Activated CD4-positive, alpha-beta T cell treated with anti-CD3 and anti-CD28 coated beads, Interleukin-2, amount 50 U/mL, for 16 hours (primary cell): ENCODE measurements at places on chromosomes 12 and 14.

DNA sequence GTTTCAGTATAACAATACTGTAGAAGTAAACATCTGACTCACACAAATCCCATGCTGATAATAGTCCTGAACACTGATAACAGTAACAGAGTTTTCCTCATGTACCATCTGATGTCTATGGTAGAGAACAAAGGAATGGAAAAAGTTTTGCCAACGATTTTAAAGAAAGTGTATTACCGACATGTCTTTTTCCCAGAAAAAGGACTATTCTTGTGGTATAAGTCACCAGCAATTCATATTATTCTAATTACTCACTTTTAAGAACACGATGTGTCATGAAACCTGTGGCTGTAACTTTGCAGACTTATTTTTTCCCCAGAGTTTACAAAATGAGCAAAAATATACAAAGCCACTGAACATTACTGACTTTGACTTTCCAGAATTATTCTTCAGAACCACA is 40.1 kb upstream of the DCN start:
- no peak for DNase-seq

DNA sequence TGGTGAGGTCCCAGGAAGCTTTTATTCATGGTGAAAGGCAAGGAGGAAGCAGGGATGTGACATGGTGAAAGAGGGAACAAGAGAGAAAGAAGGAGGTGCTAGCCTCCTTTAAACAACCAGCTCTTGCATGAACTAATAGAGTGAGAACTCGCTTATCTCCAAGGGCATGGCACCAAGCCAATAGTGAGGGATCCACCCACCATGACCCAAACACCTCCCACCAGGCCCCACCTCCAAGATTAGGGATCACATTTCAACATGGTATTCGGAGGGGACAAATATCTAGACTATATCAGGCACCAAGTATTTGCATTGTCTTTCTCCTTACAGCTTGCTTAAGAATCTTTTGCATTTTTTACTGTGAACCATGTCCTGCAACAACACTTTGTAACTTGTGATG is 91.9 kb upstream of the DHRS4 start:
- no peak for DNase-seq

GRCh38 chr14:100104523-100105300 is 39.5 kb downstream of the EVL start:
- DNase-seq: peak; percentile 47

GRCh38 chr14:64968651-64969050 is 3.5 kb downstream of the RAB15 start:
- DNase-seq: no peak

DNA sequence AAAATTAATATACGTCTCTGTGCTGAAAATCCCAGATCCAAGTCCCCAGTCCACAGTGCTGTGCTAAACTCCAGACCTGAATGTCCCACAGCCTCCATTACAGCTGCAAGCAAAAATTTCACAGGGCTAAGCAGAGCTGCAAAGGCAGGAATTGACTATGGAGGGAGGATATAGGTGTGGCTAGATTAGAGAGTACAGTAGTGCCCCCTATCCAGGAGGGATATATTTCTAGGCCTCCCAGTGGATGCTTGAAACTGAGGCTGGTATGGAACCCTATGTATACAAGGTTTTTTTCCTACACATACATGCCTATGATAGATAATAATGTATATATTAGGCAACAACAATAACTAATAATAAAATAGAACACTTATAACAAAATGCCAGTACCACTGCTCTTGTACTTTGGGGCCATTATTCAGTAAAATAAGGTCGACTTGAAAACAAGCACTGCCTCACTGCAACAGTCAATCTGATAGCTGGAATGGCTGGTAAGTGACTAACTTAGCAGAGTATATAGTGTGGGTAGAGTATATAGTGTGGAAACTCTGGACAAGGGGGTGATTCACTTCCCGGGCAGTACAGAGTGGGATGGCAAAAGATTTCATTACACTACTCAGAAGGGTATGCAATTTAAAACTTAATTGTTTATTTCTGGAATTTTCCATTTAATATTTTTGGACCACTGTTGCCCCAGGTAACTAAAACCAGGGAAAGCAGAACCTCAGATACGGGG is 82.7 kb downstream of the C14orf132 start:
- DNase-seq: no peak

- DNase-seq: no peak
Measured at GRCh38 chr12:85016413-85016812, 19.7 kb downstream of the TSPAN19 start.

DNA sequence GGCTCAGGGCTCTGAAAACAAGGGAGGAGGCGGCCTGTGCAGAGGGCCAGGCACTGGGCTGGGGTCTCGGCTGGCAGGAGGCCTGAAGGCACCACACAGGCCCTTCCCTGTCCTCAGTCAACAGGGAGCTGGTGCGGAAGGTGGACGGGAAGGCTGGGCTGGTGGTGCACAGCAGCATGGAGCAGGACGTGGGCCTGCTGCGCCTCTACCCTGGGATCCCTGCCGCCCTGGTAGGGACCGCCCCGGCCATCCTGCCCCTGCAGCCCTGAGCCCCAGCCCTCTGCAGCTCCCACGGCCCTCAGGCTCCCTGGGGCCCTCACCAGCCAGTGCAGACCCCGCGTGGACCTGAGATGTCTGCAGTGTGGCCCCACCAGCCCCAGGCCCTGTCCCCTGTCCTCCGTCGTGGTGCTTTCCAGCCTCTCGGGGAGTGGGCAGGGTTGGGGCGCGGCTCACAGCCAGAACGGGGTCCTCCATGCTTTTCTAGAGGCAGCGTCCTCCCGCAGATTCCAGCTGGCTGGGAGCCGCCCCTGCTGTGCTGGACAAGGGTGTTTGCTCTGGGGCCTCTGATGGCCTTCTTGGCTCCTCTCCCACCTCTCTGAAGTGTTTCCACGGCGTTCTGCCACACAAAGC is 18.1 kb downstream of the ASPG start:
- DNase-seq: no peak

DNA sequence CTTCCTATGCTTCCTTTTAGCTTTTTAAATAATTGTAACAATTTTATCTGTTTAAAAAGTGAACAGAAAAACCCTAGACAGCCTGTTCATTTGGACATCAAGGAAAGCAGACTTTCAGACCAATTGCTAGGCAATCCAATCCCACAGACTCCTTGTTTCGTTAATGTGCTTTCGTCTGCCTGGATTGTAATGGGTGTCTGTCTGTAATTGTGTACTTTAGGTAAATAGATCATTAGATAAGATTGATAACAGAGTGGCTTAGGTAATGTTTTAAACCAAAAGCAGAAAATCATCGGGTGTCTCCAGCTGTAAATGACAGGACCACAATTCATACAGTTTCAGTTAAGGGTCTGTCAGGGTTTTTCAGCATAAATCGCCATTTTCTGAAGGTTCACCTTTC is 19.6 kb downstream of the CCDC60 start:
- DNase-seq: no peak

DNA sequence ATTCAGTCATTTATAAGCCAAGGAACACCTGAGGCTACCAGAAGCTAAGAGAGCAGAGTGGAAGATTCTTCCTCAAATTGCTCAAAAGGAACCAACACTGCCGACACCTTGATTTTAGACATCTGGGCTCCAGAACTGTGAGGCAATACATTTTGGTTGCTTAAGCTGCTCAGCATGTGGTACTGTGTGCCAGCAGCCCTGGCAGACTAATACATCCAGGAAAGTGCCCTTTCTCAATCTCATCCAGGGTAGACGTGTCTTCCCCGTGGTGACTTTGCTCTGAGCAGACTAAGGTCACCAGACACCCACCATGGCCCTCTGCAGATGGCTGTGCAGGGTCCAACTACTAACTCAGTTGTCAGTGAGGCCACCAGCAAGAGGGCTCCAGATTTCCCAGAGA is 122.8 kb downstream of the VRK1 start:
- no peak for DNase-seq

- no peak for DNase-seq
Measured at GRCh38 chr14:34453226-34453625, 8.8 kb downstream of the SPTSSA start.

GRCh38 chr12:126681676-126682075 is 1585.3 kb upstream of the TMEM132C start:
- no peak for DNase-seq

DNA sequence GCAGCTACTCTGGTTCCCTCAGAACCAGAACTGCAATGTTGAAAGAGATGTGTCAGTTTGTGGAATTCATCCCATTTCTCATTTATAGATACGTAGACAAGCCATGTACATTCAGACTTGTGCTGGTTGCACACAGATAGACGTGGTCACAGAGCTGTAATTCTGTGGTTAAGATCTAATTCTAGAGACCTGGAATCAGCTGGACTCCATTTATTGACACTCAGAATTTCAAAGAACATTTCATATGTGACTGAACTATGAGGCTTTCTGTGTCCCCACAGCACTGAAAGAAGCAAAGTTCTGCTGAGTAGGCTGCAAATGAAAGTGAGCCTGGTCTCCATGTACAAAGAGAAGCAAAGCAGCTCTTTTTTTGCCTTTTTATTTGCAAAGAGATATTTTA is 220.2 kb upstream of the NAV3 start:
- DNase-seq: no peak

GRCh38 chr12:124681779-124682391 is 114.5 kb upstream of the NCOR2 start:
- no peak for DNase-seq

DNA sequence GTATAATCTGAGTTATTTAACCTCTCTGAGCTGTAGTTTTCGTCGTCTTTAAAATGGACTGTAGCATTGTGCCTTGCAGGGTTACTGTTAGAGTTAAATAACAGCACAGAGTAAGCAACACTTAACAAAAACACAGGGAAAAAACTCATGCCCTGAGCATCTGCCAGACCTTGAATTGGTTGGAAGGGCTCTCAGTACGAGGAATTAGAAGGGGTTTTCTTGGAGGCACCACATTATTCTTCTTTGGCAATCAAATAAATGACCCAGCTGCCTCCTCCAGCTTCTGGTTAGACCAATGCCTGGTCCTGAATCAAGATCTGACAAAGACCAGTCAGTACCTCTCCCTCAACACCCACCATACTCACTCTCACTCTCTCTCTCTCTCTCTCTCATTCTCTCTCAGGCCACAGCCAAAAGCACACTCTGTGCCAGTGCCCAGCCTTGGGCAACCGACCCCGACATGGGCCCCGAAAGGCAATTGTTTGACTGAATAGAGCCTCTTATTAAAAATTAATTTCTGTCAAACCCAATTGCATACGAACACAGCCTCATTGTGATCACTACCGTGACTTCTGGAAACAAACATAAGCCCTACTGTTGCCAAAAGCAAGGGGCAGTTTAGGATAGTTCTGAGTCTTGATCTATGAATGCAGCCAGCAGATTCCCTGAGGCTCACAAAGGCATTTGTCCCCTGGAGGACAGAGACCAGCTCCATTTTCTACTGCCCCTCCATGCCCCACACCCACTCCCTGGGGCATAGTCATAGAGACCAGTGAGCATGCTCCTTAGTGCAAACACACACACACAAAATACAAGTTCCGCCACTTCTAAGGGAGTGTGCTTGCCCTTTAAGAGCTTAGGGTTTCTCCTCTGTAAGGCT is 23.9 kb downstream of the DUSP6 start:
- DNase-seq: no peak

GRCh38 chr12:86801439-86801838 is 545.2 kb upstream of the MGAT4C start:
- DNase-seq: no peak

DNA sequence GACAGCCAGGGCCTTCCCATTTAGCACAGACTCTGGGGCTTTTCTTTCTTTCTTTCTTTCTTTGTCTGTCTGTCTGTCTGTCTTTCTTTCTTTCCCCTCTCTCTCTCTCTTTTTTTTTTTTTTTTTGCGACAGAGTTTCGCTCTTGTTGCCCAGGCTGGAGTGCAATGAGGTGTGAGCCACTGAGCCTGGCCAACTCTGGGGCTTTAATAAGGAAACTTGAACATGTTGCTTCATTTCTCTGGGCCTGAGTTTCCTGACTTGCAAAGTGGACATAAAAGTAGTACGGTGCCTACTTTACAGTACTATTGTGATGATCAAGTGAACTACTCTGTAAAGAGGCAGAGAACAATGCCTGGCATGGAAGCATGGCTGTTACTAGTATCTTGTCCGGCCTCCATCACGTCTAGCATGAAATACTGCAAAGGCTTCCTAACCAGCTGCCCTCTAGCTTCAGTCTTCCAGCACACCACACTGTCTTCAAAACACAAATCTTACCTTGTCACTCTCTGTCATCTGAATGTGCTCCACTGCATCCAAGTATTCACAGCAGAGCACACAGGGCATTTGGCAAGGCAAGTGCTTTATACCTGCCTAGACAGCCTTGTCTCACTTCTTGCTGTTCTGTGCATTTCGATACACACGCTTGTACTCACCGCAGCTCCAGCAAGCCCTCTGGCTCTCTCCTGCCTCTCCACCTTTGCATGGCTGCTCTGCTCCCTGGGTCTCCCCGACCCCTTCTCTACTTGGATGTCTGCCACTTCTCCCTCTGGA is 96.7 kb downstream of the IRF2BPL start:
- no peak for DNase-seq

DNA sequence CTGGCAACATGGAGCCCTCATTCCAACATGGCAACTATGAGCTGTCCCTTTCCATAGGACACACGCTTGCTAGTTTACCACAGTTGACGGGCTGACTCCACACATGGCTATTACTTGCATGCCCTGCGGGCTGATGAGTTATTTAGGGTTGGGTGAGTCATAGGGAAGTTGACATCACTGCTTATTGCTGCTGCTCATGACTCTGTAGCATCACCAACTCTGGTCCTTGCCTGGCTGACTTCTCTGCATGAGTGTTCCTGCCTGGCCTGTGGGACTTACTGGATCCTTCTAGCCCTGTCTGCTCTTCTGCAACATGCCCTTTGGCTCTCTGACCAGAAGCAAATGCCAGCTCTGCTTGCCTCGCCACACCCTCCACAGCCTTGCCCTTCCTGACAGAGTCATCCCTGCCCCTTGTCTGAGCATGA is 199.5 kb downstream of the ANO6 start:
- peak; percentile 84 for DNase-seq

- DNase-seq: no peak
Measured at GRCh38 chr14:19947413-19948090, 16.8 kb downstream of the OR4K1 start.

DNA sequence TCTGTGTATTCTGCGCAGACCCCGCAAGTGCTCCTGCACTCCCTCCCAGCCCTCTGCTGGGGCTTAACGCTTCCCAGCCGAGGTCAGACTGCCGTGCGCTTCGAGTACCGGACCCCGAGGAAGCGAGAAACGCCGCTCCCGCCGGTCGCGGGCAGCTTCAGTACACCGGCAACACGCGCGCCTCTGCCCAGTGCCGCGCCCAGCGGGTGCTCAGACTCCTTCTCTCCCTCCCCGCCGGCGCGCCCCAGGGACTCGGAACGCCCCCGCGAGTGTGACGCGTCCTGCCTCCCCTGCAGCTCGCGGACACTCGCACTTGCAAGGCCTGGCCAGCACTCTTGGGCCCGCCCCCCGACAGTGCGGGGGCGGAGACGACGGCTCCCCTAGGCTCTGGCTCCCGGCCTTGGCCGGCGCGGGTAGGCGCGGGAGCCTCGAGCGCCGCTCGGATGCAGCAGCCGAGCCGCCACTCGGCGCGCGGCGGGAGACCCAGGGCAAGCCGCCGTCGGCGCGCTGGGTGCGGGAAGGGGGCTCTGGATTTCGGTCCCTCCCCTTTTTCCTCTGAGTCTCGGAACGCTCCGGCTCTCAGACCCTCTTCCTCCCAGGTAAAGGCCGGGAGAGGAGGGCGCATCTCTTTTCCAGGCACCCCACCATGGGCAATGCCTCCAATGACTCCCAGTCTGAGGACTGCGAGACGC is at the start of gene PTGER2:
TSS of gene PTGER2 (plus strand) at position 410 of the 692 bp plus-strand sequence. CDS start at position 647, 237 bp downstream.
- DNase-seq: peak; percentile 61

GRCh38 chr12:7869137-7869536 is 3.6 kb downstream of the SLC2A14 start:
- no peak for DNase-seq

- no peak for DNase-seq
Measured at GRCh38 chr14:105500726-105501101, 9.7 kb downstream of the TEDC1 start.

- DNase-seq: no peak
Measured at GRCh38 chr12:113914806-113915205, 51.3 kb downstream of the RBM19 start.
